ENCODE measurements at places on chromosomes 7 and 10. TPM values are rescaled to one million over a fixed set of nuclear protein-coding genes. Genes with fewer than 3 reads are reported as not detected.

IFIT1B gene
- not detected for total RNA-seq

CCDC136 gene
- 2.2 TPM for total RNA-seq

FGF8 gene
- not detected for total RNA-seq

VIM gene
- total RNA-seq, result 318 TPM

DNA sequence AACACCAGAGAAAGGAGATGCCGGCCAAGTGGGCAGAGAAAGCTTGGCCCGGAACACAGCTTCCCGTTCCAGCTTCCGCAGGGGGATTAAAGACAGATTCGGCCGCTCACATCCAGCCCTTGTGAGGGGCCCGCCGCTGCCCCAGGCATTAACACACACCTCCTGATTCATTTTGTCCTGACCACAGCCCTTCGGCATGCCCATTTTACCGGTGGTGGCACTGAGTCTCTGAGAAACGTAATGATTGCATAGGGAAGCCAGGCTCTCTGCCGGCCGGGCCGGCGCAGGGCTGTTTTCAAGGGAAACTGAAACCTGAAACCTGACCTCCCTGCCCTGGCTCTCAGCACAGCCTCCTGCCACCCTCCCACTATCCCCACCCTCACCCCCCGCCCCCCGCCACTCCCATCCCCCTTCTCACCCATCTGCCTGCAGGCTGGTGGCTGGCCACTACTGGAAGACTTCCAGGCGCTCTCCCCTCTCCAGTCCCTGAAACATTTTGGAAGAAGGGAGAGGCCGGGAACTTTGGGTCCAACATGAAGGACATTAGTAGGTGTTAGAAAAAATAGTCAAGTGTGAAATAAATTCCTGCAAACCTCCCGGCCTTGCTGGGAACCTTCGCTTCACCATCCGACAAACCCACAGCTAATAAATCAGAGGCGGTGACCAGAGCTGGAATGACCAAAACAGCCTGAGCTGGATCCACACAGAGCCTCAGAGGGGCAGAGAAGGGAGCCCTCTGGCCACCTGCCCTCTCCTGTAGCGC, 83.5 kb upstream of the CUX1 start:
- no peak overlapping the region for H3K4me3 ChIP-seq
- DNase-seq, result peak; percentile 20
- no peak overlapping the region for H3K27ac ChIP-seq
- no peaks in the 10 kb centered on the region for H3K36me3 ChIP-seq

DNA sequence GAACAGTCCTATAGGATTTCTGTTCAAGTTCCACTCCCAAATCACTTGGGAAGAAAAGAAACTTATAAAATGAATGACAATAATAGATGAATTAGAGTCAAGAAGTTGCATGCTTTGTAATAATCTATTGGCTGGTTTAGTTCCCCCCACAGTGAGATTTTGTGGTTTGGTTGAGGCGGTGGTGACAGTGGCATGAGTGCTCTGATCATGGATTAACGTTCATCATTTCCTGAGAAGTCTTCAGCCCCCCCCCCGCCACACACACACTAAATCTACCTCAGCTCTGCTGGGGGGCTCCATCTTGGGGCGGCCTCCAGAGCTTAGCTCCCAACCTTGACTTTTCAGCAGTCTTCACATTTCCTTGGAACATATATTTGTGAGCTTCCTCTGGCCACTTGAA, 121.7 kb downstream of the ABCA13 start:
- H3K36me3 ChIP-seq, result no peaks in the 10 kb centered on the region
- DNase-seq, result no peak
- H3K27ac ChIP-seq, result no peak overlapping the region
- no peak overlapping the region for H3K4me3 ChIP-seq
- H3K4me1 ChIP-seq, result no peaks in the 10 kb centered on the region
- H3K27me3 ChIP-seq, result no peaks in the 10 kb centered on the region

- no peak for DNase-seq
- H3K4me3 ChIP-seq, result no peak overlapping the region
- no peaks in the 10 kb centered on the region for H3K4me1 ChIP-seq
- H3K36me3 ChIP-seq, result no peaks in the 10 kb centered on the region
Measured at GRCh38 chr10:108307250-108307924, 1142.9 kb upstream of the SORCS1 start.

- no peak for DNase-seq
- no peaks in the 10 kb centered on the region for H3K27me3 ChIP-seq
- H3K36me3 ChIP-seq, result no peaks in the 10 kb centered on the region
- H3K4me1 ChIP-seq, result no peaks in the 10 kb centered on the region
- no peak overlapping the region for H3K4me3 ChIP-seq
- no peak overlapping the region for H3K27ac ChIP-seq
Measured at GRCh38 chr7:105322655-105323277, 66.0 kb downstream of the SRPK2 start.

GRCh38 chr10:131081376-131081775, 230.1 kb downstream of the TCERG1L start:
- H3K27me3 ChIP-seq, result no peaks in the 10 kb centered on the region
- no peak for DNase-seq
- H3K36me3 ChIP-seq, result no peaks in the 10 kb centered on the region
- H3K27ac ChIP-seq, result no peak overlapping the region

DNA sequence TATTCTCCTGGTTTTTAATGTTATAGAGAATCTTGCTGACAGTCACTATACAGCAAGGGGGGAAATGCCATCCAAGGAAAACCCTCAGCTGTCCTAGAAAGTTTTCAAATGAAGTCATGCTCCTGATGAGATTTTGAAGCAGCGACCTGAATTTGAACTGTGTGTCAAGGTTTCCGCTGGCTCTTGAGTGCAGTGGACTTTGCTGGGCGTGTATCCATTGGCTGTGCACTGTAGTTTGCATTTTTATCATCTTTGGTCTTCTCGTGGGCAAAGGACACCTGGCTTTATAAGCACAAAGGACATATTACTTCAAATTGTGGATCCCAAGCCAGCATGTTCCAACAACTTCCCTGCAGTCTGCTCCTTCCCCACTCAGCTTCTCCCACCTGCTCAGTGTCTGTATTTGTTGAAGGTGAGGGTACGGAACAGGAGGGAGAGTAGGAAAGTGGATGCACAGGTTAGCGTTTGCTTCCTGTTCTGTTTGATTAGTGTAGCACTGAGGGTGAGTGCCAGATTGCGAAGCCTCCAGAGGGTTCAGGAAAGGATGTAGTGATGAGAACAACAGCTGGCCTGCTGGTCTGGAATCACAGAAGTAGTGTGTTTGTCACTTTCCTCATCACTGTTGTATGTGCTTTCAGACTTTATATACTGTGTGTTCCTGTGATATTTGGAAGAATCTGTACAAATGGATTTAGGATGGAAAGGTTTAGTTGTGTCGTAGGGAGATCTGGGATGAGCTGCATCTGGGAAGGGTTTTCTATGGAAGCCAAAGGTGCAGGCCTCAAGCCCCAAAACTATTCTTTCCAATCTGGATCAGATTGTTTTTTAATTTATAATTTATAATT, 204.8 kb downstream of the BMPER start:
- H3K4me3 ChIP-seq, result no peak overlapping the region
- peaks cover 25% of the 10 kb centered on the region for H3K27me3 ChIP-seq
- no peaks in the 10 kb centered on the region for H3K4me1 ChIP-seq

- no peak for DNase-seq
- no peak overlapping the region for H3K27ac ChIP-seq
- H3K4me3 ChIP-seq, result no peak overlapping the region
- H3K27me3 ChIP-seq, result no peaks in the 10 kb centered on the region
Measured at GRCh38 chr10:24193330-24193729, 15.6 kb upstream of the KIAA1217 start.

DNA sequence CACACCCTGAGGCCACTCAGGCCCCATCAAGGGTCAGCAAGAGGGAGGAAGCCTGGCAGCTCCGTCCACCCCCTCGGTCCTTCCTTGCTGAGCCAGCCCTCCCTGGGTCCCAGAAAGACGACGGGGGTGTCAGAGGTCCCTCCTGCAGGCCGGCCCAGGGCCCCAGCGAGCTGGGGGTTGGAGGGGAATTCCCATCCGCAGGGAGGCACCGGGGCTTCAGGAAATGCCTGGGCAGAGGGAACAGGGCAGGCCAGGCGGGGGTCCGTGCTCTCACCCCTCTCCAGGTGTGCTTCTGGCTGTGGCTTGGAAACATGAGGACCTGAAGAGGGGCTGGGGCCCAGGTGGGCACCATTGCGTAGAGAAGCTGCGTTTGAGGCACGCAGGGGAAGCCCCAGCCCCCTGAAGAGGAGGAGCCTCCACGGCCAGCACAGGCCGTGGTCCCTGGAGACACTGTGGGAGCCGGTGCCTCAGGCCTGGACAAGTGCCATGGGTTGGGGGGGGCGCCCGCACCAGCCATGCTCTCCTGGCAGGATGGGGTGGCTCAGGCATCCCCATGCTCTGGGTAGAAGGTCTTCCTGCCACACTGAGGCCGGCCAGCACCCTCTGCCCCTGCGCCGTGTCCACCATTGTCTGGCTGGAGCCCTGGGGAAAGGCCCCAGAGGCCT, 66.7 kb downstream of the PDGFA start:
- H3K27ac ChIP-seq, result no peak overlapping the region
- no peaks in the 10 kb centered on the region for H3K4me1 ChIP-seq

DNA sequence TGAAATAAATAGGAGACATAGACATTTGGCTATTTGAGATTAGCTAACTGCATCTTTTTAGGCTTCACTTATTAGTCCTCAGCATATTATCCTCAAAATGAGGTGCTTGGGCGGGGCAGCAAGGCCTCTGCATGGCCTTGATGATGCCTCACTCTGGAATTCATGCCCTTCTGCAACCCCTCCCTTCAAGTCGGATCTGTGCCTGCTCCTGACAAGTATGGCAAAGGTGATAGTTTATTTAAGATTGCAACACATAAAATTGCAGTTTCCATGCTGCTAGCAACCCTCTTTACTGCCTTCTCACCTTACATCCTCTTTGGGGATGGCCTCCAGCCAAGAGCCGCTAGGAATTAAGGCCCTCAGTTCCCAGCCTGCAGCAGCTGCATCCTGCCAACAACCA, 241.3 kb upstream of the ADARB2 start:
- no peak for DNase-seq
- H3K36me3 ChIP-seq, result no peaks in the 10 kb centered on the region
- no peak overlapping the region for H3K27ac ChIP-seq
- no peak overlapping the region for H3K4me3 ChIP-seq
- no peaks in the 10 kb centered on the region for H3K4me1 ChIP-seq

GRCh38 chr10:91742229-91742628, 56.0 kb upstream of the TNKS2 start:
- peaks cover 46% of the 10 kb centered on the region for H3K27me3 ChIP-seq
- H3K27ac ChIP-seq, result no peak overlapping the region
- H3K36me3 ChIP-seq, result no peaks in the 10 kb centered on the region
- H3K4me1 ChIP-seq, result no peaks in the 10 kb centered on the region
- no peak for DNase-seq
- no peak overlapping the region for H3K4me3 ChIP-seq

DNA sequence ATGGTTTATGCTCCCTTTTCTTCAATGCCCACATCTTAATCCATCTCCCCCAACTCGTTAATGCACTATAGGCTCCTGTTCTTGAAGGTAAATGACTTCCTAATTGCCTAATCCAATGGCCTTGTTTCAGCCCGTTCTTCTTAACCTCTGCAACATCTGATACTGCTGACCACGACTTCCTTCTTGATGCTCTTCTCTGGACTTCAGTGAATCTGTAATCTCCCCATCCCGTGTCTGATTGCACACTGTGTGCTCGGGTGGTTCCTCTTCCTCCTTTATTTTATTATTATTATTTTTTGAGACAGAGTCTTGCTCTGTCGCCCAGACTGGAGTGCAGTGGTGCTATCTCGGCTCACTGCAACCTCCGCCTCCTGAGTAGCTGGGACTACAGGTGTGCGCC, 58.9 kb downstream of the HIPK2 start:
- H3K27me3 ChIP-seq, result no peaks in the 10 kb centered on the region
- H3K27ac ChIP-seq, result no peak overlapping the region
- H3K36me3 ChIP-seq, result peaks cover 8% of the 10 kb centered on the region
- no peak overlapping the region for H3K4me3 ChIP-seq

DNA sequence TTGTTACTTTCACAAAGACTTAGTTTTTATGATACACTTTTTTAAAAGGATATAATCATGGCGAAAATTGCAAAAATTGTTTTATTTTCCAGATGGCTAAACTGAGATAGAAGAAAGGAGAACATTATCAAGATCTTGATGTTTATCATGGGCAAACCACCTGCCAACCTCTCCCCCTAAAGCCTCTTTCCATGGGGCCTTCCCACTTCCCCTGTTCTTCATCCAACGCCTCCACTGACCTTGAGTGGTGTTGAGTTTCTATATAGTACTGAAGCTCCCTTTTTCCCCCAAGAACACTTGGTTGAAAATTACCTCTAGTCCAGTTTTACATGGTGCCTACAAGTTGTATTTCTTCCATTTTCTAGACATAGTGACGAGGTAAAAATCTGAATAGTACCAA, 5.0 kb downstream of the CREB3L2 start:
- peaks cover 19% of the 10 kb centered on the region for H3K36me3 ChIP-seq
- no peaks in the 10 kb centered on the region for H3K27me3 ChIP-seq
- H3K27ac ChIP-seq, result no peak overlapping the region
- H3K4me3 ChIP-seq, result no peak overlapping the region

GRCh38 chr7:77327067-77327931, 88.8 kb downstream of the GSAP start:
- peaks cover 5% of the 10 kb centered on the region for H3K36me3 ChIP-seq
- DNase-seq, result peak; percentile 72
- peak overlapping the region; percentile 44 for H3K27ac ChIP-seq
- H3K4me3 ChIP-seq, result no peak overlapping the region

Data from Calu3 (cell line).